ENCODE measurements at places on chromosomes 3 and 15. TPM values are rescaled to one million over a fixed set of nuclear protein-coding genes. Genes with fewer than 3 reads are reported as not detected.

Gene GLDN
- total RNA-seq: 9.1 TPM

Gene CILP
- total RNA-seq: 8.2 TPM

Gene CEMIP
- 1.6 TPM for total RNA-seq

Gene USP19
- total RNA-seq: 49.5 TPM

Gene GOLIM4
- total RNA-seq: 52.3 TPM
